ENCODE measurements at places on chromosomes 3 and 15. TPM values are rescaled to one million over a fixed set of nuclear protein-coding genes. Genes with fewer than 3 reads are reported as not detected.

GRCh38 chr15:51335538-51336410 lies 2.6 kb downstream of the CYP19A1 start:
- no peak for DNase-seq

DNA sequence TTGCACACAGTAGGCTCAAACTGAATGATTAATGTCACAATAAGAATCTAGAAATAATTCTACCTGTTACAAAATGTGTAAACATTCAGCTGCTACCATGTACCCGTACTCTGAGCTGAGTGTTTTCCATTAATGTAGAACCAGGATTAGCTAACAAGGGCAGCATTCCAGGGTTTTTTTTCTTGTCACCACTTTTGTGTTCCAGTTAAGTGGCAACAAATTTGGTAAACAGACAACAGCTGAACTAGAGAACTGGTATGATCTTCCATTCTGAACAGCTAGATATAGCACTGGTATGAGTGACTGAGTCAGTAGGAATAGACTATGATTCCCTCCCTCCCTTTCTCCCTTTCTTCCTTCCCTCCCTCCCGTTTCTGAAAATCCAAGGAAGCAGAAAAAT lies 229.4 kb downstream of the CD47 start:
- no peak for DNase-seq

- no peak for DNase-seq
Measured at GRCh38 chr3:87272718-87273341, 3.6 kb downstream of the POU1F1 start.

The DGKG gene
- total RNA-seq: 1.6 TPM

The FBXL22 gene
- 0.33 TPM for total RNA-seq

- DNase-seq: no peak
Measured at GRCh38 chr3:191813245-191813644, 352.3 kb downstream of the PYDC2 start.

DNA sequence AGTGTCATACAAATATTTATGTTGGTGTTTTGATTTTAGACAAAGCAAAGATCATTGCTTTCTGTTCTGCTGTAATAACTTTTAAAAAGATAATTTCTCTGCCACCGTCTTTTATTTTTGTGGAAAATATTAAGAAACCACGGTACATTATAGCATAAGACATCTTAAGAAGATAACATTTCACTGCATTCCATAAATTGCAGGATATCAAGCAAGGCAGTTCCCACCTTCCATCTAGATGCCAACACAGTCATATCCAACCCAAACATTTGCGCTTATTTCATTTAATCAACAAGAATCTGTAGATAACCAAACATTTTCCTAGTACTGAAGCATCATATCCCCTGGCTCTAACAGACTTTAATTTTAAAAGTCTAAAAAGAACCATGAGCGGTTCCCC lies 25.1 kb downstream of the ARHGAP31 start:
- DNase-seq: no peak

DNA sequence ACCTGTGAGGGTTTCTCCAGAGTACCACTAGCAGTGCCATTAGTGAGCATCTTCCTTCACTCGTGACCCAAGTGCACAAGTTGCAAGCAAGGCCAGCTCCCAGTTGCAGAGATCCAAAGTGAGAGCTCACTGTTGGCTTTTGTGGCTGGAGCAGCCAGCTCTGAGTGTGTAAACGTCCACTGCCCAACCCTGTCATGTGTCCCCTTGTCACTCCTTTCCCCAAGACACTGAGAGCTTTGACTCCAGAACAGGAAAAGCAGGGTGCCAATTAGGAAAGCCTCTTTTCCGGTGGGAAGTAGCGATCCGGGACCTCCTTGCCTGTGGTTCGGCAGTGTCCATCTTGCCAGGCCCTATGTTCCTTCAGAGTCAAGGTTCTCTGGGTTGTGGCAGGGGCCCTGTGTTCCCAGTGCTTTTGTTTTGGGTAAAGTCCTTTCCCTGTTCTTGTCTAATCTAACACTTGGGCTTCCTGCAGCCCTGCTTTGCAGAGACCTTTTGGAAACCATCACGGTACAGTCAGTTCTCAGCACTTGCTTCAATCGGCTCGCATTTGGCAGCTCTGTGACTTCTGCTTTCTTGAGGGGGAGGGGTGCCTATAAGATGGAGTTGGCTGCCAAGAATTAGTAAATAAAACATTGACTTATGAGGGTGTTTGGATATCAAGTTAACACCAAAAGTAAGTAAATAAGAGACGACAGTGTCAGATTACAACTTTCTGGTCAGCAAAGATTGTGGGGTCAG lies 90.5 kb downstream of the DNASE1L3 start:
- no peak for DNase-seq

GRCh38 chr3:39962581-39962980 lies 153.2 kb downstream of the MYRIP start:
- no peak for DNase-seq

DNA sequence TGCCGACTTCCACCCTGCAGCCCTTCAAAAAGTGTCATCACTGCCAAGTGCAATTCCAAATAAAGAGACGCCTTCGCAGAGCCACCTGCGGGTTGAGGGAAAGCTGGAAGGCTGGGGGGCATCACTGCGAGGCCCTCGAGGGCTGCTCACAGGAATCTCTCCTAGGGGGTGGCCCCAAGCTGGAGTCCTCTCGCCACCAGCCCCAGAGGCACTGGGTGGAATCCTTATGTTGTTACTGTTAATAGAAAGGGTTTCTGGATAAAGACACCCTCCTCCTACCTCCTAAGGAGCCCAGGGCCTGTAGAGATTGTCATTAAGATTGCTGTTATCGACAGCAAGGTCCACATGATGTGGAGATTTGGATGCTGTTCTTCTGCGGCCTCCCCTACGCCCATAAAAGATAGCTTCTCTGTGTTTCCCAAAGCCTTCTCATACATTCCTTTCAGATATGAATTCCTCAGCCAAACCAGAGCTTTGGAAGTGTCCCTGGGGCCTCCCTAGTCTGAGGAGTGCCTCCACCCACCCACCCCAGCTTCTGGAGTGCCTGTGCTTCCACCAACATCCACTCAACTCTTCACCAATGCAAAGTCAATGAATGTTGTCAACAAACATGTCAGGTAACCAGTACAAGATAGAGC lies 512.7 kb downstream of the SHQ1 start:
- no peak for DNase-seq

DNA sequence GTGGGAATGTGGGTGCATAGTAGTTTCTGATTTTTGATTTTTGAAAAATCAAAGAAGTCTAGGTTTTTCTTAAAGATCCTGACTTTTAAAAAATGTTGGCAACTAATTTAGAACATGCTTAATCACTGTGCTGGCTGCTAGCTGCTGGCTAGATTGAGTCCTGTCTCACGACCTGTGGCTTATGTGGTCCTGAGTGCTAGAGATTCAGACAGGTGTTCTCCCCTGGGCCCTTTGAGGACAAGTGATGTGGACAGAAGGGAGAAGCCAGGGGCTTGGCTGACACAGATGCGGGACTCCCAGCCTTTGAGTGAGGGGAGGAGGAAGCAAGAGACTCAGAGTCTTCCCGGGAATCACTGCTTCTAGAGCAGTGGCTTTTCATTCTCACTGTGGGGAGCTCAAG lies 47.5 kb downstream of the CORO2B start:
- no peak for DNase-seq

GRCh38 chr3:146161663-146162002 lies 649 bp upstream of the PLOD2 start:
- no peak for DNase-seq

The AQP9 gene
- 2.4 TPM for total RNA-seq

The GPR171 gene
- total RNA-seq: 9.0 TPM

The MUC20 gene
- 4.1 TPM for total RNA-seq

- no peak for DNase-seq
Measured at GRCh38 chr3:126354776-126355175, 2.4 kb downstream of the KLF15 start.

GRCh38 chr3:182384221-182384620 lies 409.1 kb upstream of the ATP11B start:
- DNase-seq: no peak

DNA sequence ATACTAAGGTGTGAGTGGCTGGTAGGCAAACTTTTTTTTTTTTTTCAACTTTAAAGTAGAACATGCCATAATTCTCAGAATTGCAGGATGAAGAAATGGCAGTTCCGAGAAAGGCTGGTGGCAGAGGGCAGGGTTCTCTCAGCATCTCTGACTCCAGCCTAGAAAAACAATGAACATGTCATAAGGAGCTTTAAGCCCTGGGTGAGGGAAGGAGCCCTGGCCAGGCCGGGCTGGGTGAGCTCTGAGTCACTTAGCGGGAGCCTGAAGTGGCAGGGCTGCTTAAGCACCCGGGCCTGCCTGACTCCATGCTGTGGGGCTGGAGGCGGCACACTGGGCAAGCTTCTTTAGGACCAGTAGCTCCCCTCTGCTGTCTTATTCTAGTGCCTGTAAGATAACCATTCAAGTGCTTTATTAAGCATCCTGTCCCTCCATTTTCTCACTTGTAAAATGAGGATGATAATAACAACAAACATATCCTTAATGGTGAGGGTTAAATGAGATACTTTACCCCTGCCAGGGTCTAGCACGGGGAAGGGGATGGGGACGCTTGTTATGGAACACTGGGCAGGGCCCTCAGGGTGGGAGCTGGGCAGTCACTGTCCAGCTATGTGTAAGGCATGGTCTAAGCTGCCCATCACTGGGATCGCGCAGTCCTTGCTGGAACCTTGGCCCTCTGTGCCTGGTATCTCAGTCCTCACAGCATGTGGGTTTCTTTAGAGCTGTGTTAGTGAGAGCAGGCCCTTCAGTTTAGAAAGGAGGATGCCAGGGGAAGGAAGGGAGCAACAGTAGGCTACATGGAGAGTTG lies 18.4 kb downstream of the SMAD6 start:
- DNase-seq: no peak

DNA sequence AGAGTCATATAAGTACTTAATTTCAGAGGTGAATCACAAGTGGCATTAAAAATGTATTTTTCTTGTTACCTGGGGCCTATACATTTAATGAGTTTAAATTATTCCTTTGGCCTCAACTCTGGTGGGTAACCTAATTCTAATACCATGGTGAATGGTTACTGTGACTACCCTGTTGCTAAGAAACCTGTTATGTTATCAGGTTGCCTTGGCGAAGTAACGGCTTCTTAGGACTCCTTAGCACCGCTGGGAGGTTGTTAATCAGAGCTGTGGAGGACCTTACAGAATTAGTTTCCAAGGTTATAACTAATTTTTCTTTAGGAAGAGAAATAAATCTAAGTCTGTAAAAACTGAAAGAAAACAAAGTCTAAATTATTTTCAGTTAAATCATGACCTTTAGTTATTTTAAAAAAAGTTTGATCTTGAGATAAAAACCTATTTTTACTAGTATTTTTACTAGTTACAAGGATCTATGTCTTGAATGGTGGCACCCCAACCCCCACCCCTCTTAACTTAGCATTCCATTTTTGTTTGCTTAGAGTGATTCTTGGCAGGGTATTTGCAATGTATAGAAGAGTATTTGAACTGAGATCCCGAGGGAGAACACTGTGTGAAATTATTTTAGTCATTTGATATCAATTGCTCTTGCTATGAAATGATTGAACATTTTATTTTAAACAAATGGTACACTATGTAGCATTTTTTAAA lies 155.5 kb downstream of the FNDC3B start:
- DNase-seq: peak; percentile 24

GRCh38 chr3:127097481-127097880 lies 95.5 kb upstream of the PRR23E start:
- DNase-seq: no peak

The SLC35G2 gene
- total RNA-seq: not detected

Data from natural killer cell (primary cell).